ENCODE measurements at places on chromosomes 4 and X.

DNA sequence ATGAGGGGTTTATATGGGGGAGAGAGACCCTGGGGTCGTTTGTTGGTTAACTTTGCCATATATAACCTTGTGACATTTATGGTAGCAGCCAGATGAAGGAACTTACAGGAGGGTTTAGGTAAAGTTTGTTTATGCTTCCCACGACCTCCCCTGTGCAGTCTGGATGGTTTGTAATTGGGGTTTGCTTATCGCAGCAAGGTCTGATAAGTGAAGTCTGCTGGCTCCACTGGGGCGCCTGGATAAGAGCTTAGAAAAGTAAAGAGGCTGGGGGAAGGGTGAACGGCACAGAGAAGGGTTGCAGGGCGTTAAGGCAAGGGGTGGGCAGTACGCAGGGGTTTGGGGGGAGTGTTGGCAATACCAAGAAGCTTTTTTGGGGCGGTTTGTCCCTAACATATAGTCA is 98.7 kb downstream of the KDM6A start:
- no peak for DNase-seq

DNA sequence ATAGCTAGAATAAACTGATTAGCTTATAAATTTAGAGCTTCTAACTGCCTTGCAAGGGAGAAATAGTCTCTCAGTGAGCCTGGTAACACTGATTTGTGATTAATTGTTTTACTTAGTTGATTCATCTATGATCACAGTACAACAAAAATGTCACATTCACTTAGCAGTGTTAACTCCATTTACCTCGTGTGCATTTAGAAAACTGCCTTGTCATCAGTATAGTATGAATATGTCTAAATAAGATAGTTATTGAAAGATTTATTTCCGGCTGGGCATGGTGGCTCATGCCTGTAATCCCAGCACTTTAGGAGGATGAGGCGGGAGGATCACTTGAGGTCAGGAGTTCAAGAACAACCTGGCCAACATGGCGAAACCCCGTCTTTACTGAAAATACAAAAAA is 39.3 kb downstream of the FAM199X start:
- no peak for DNase-seq

DNA sequence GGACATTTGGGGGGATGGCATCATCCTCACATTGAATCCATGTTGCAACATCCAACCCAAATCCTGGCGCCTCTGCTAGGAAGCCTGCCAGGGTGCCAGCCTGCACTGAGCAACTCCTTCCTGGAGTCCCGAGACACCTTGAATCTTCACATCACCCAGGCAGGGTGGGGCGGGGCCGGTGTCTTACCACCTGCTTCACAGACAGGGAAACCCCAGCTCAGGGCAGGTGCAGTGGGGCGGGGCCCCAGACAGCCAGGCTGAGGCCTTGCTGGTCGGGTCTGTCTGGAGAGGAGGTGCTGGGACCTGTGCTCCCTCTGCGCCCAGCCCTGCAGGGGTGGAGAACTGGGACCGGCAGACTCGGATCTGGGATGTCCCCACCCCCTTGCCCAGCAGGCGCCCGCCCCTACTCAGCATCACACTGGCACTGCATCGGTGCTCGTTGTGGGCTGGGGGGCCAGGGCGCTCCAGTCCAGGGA is 31.5 kb upstream of the HTRA3 start:
- no peak for DNase-seq

- DNase-seq, result no peak
Measured at GRCh38 chr4:154464654-154465053, 26.9 kb downstream of the DCHS2 start.

GRCh38 chr4:178535939-178536579 is 1093.8 kb upstream of the AGA start:
- no peak for DNase-seq

- DNase-seq, result peak; percentile 4
Measured at GRCh38 chrX:68018248-68019203, 414.8 kb downstream of the OPHN1 start.

GRCh38 chr4:173835903-173836302 is 305.9 kb upstream of the HAND2 start:
- no peak for DNase-seq

DNA sequence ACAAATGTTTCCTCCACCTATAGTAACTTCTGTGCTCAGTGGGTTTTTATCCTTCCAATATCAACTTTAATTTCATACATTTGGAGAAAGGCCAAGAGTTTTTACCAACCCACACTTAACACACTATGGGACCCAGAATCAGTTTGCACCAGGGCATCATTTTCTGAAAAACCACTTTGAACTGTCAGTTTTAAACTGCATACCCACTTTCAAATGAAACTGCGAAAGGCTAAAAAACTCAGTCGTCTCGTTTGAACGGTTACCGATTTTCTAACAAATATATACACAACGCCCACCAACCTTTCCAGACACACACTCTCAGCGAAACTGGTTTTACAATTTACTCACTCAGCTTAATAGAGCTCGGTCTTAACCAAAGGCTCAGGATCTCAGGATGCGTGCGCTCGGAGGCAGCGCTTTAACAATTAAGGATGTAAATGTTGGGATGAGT is 376 bp downstream of the ABCG2 start:
- no peak for DNase-seq

Data from fibroblast of gingiva (primary cell).